ENCODE measurements at places on chromosomes 12 and 14.
A peak's percentile ranks its signal among the peaks of the same experiment; 100 is the strongest.

GRCh38 chr12:132170637-132171292, 26.5 kb downstream of the NOC4L start:
- DNase-seq: no peak

- peak; percentile 57 for DNase-seq
These were observed 7.7 kb downstream of the DAZAP2 start for GRCh38 chr12:51246254-51246853.

GRCh38 chr12:89551747-89552146, 25.9 kb upstream of the POC1B start:
- DNase-seq: no peak

- DNase-seq: no peak
These were observed 915.8 kb downstream of the VRK1 start for GRCh38 chr14:97713023-97713422.

GRCh38 chr12:59431266-59431665, 164.6 kb upstream of the SLC16A7 start:
- DNase-seq: no peak

- no peak for DNase-seq
These were observed 333.4 kb upstream of the ATXN7L3B start for GRCh38 chr12:74204236-74204635.

DNA sequence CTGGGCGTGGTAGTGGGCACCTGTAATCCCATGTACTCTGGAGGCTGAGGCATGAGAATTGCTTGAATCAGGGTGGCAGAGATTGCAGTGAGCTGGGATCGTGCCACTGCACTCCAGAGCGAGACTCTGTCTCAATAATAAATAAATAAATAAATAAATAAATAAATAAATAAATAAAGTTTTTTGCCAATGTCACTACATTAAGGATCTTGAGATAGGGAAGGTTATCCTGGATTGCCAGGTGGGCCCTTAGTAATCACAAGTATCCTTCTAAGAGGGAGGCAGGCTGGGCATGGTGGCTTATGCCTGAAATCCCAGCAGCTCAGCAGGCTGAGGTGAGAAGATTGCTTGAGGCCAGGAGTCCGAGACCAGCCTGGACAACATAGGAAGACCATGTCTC, 4.5 kb upstream of the FBXW8 start:
- DNase-seq: no peak

- DNase-seq: no peak
These were observed 186.2 kb downstream of the DICER1 start for GRCh38 chr14:94970941-94971730.

GRCh38 chr12:11545484-11546330, 103.8 kb upstream of the ETV6 start:
- peak; percentile 54 for DNase-seq

DNA sequence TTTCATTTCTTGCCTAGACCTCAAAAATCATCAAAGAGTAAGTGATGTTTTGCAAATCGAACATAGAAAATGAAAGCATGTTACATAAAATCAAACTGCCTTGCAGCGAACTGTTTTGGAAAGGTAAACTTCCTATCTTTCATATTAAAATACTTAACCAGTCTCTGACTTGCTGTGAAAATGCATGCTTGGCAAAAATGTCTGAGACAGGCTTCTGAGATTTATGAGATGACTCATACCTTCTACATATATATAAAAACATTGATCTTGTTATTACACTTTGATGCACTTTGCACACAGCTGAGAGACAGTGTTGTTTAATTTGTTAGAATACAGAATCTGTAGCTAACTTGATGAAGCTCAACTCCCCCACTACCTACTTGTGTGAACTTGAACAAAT, 179.1 kb downstream of the KITLG start:
- DNase-seq: no peak

GRCh38 chr12:3552726-3553045, 61.7 kb downstream of the PRMT8 start:
- DNase-seq: no peak

DNA sequence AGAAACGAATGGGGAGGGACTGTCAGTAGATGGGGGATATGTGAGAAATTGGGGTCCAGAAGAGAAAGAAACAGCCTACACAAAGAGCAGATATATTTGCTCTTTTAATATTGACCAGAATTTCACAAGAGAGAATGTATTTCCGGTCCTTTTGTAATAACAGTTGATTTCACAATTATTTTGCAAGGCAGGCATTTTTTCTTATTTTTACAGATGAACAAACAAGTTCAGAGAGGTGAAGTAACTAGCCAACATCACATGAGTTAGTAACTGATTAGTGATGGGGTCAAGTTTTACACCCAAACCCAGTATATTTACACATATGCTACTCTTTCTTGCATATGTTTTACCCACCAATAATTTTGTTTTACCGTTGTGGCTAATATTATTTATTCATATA, 188.2 kb downstream of the NAV3 start:
- DNase-seq: no peak

DNA sequence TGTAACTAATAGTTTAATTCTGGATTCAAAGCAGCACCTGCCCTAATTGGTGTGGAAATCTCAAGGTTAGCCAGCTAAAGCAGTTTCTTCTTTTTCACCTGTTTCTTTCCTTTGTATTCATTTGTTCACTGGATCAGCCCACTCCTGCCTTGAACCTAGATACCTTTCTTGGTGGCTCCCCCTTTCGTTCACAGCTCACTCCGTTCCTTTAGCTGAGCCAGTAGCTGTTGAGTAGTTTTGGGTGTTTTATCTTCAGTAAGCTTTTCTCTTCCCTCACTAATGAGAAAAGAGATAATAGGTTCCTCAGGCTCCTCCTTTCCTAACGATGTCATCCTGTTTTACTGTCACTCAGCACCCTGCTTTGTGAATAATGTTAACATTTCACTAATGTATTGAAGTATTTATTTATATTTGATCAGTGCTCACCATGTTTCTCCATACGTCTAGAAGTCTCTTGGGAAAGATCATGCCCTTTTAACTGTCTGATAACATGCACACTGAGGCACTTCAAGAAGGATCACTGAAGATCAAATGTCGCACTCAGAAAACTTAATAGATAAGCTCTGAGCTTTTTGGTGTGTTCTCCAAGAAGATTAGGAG, 121.1 kb downstream of the TGFB3 start:
- DNase-seq: no peak

Data from CD4-positive, alpha-beta T cell treated with Interferon gamma for 1 hour (primary cell).